ENCODE measurements at places on chromosomes 7 and 10.

- no peak for DNase-seq
Measured at GRCh38 chr7:31019509-31019908, 32.6 kb upstream of the ADCYAP1R1 start.

DNA sequence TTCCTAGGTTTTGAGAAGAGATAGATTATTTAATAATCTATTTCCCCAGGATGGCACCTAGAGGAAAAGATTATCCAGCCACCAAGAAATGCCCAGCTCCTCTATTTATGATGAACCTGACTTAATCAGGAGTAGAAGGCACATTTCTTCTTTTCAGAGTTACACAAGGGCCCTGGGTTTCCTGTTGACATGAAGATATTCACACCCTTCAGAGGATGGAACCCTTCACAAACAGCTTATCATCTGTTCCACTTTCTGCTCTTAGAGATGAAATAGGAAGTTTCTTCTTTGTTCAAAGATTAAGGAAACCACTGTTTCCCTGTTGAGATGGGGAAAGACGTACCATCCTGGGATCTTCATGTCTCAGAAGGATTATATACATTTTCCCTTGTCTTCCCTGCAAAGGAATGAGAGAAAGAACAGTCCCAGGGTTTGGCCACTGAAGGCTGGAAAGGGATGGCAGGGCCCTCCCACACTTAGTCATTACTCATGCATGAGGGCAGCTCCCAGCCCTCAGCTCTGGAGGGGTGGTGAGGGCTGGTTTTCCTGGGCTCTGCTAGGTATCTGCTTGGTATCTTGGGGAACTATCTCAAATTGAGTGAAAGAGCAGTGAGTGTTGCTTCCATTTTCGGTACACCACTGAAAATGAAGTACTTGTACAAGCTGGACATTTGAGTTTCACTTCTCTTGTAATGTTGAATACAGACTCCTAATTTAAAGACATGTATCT is 64.0 kb downstream of the MTPAP start:
- DNase-seq = no peak

DNA sequence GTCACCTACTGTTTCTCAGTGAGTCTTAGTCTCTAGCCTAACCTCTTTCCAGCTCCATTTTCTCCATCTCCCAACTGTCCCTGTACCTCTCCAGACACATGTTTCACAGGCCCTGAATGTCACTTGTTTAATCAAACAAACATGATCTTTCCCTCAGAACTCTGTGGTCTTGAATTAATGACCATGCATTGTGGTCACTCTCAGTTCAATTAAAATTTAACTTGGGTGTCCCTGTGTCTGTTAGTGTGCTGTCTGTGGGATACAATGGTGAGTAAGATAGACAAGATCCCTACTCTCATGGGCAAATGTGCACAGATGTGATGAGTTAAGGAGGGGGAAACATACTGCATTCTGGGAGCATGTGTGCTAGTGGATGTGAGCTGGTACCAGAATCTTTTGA is 65.0 kb downstream of the RBM33 start:
- no peak for DNase-seq

- no peak for DNase-seq
Measured at GRCh38 chr10:31694929-31695837, 233.4 kb downstream of the ARHGAP12 start.

Data from stimulated activated CD8-positive, alpha-beta memory T cell treated with anti-CD3 and anti-CD28 coated beads, Interleukin-7, amount 100 ng/mL, for 1 hour (primary cell).